ENCODE measurements at places on chromosomes 12 and 14. TPM values are rescaled to one million over a fixed set of nuclear protein-coding genes. Genes with fewer than 3 reads are reported as not detected.
A peak's percentile ranks its signal among the peaks of the same experiment; 100 is the strongest.

The GPR84 gene
- polyA plus RNA-seq: 5.6 TPM

The BCL11B gene
- polyA plus RNA-seq: not detected

The EIF2S3B gene
- 0.83 TPM for polyA plus RNA-seq

The EFS gene
- not detected for polyA plus RNA-seq

The NKX2-8 gene
- polyA plus RNA-seq: not detected

The AICDA gene
- polyA plus RNA-seq: 0.15 TPM

The SLCO1A2 gene
- not detected for polyA plus RNA-seq

GRCh38 chr12:1552911-1553491 lies 41.4 kb downstream of the FBXL14 start:
- no peaks in the 10 kb centered on the region for H3K36me3 ChIP-seq
- H3K4me1 ChIP-seq: no peaks in the 10 kb centered on the region
- no peaks in the 10 kb centered on the region for H3K27me3 ChIP-seq
- H3K4me3 ChIP-seq: no peak overlapping the region

- H3K36me3 ChIP-seq: peaks cover 64% of the 10 kb centered on the region
- H3K4me3 ChIP-seq: peak overlapping the region; percentile 87
- DNase-seq: peak; percentile 72
Measured at GRCh38 chr14:23071244-23071920, 14.1 kb upstream of the CDH24 start.

DNA sequence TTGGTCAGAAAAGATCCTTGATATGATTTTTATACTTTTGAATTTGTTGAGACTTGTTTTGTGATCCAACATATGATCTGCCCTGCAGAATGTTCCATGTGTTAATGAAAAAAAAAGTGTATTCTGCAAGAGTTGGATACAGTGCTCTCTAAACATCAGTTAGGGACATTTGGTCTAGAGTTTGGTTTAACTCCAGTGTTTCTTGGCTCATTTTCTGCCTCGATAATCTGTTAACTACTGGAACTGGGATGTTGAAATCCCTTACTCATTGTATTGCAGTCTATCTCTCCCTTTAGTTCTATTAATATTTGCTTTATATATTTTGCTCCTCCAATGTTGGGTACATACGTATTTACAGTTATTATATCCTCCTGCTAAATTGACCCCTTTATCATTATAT lies 18.3 kb upstream of the TXNRD1 start:
- no peaks in the 10 kb centered on the region for H3K4me1 ChIP-seq
- H3K36me3 ChIP-seq: no peaks in the 10 kb centered on the region
- no peaks in the 10 kb centered on the region for H3K27me3 ChIP-seq
- no peak for DNase-seq
- no peak overlapping the region for H3K27ac ChIP-seq

DNA sequence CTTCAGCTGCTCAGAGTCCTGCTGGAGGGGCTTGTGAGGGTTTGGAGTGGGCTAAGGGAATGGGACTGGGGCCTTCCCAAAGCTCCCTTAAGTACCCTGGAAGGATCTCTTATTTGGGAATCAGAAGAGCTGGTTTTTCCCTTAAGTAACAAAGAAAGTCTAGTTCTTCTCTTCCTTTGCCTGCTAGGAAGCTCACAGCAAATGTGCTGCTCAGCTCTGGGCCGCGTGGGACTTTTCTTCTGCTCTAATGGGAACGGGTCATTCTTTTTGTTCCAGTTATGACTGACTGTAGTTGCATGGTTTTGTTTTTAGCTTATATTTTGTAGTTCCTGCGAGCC lies 6.0 kb downstream of the KIF26A start:
- DNase-seq: no peak
- H3K36me3 ChIP-seq: no peaks in the 10 kb centered on the region
- H3K4me3 ChIP-seq: no peak overlapping the region
- no peak overlapping the region for H3K27ac ChIP-seq
- H3K4me1 ChIP-seq: no peaks in the 10 kb centered on the region

GRCh38 chr12:104975587-104976343 lies 10.4 kb upstream of the NOPCHAP1 start:
- H3K27me3 ChIP-seq: no peaks in the 10 kb centered on the region
- peaks cover 38% of the 10 kb centered on the region for H3K4me1 ChIP-seq
- H3K36me3 ChIP-seq: no peaks in the 10 kb centered on the region

DNA sequence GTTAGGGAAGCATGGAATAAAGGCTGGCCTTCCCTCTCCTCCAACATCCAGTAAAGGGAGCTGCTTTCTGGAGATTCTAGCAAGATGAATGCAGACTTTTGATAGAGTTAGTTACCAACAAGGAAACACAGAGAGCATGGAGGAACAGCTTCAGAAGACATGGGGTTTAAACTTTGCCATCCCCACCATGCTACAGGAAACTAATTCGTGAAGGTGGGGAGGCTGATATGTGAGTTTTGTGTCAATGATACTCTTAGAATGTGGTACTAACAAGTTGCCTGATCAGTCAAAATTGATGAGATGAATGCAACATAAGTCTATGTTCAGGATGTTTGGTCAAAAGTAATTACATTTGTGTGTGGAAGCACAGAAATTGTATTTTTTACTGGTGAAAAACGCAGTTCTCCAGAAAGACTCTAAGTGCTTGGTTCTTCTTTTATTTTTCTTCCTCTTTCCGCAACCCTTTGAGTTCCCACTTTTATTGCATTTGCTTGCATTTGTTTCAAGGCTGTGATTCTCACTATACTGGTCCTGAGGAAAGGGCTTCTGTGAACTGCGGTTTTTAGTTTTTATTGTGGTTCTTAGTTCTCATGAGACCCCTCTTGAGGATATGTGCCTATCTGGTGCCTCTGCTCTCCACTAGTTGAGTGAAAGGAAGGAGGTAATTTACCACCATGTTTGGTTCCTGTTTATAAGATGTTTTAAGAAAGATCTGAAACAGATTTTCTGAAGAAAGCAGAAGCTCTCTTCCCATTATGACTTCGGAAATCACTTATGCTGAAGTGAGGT lies at the start of gene CLEC4A:
Gene CLEC4A, plus strand, starts transcription at position 494 of the 789 bp plus-strand sequence. Its CDS starts 262 bp downstream, at position 756.
- H3K27ac ChIP-seq: peak within 1 kb of the TSS; percentile 96
- H3K27me3 ChIP-seq: no peaks in the 10 kb centered on the region
- H3K36me3 ChIP-seq: no peaks in the 10 kb centered on the region
- DNase-seq: peak; percentile 30
- peaks cover 38% of the 10 kb centered on the region for H3K4me1 ChIP-seq

DNA sequence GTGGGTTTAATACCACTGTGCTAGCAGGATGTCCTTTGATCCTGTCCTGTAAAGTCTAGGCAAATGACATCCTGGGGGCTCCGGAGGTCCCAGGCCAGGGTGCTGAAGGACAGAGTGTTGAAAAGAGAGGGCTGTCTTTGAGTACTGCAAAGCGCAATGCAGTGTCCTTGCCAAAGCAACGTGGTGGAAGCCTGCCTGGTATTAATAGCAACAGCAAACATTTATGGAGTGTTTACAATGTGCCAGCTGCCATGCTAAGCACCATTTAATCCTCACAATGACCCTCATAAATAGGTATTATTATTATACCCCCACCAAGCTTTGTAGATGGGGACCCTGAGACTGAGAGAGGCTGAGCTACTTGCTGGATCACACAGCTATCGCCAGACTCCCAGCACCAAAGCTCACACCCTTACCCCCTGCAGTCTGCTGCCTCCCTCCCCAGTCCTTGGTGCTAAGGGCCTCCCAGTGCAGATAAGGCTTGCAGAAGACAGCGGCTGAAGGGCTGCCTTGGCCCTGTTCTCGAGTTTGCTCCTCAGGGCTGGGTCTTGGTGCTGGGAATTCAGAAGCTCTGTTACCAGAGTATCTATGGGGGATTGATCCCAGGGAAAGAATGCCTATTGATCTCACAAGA lies 427.7 kb downstream of the FUT8 start:
- H3K27me3 ChIP-seq: no peaks in the 10 kb centered on the region
- H3K27ac ChIP-seq: no peak overlapping the region

DNA sequence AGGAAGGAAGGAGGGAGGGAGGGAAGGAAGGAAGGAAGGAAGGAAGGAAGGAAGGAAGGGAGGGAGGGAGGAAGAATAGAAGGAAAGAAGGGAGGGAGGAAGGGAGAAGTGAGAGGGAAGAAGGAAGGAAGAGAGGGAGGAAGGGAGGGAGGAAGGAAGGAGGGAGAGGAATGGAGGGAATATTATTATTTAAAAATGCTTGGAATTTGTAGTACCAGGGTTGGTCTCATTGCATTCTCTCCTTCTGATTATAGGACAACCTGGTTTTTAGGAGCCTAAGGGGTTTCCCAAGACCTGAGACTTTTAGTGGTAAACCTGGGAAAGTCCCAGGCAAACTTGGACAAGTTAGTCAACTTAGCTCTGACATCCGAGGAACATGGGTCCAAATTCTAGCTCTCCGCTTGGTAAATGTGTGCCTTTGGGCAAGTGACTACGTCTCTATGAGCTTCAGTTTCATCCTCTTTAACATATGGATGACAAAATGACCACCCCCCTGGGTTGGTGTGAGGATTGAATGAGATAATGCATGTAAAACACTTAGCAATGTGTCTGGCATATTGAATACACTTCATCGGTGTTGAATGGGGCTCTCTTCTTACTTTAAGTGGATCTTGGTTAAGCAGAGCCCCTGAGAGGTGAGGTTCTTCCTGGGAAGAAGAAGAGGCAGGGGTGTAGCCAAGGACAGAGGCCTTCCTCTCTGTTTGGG lies 690.7 kb upstream of the TBX3 start:
- H3K4me3 ChIP-seq: no peak overlapping the region
- H3K27me3 ChIP-seq: no peaks in the 10 kb centered on the region
- DNase-seq: no peak
- no peaks in the 10 kb centered on the region for H3K4me1 ChIP-seq
- H3K36me3 ChIP-seq: no peaks in the 10 kb centered on the region

DNA sequence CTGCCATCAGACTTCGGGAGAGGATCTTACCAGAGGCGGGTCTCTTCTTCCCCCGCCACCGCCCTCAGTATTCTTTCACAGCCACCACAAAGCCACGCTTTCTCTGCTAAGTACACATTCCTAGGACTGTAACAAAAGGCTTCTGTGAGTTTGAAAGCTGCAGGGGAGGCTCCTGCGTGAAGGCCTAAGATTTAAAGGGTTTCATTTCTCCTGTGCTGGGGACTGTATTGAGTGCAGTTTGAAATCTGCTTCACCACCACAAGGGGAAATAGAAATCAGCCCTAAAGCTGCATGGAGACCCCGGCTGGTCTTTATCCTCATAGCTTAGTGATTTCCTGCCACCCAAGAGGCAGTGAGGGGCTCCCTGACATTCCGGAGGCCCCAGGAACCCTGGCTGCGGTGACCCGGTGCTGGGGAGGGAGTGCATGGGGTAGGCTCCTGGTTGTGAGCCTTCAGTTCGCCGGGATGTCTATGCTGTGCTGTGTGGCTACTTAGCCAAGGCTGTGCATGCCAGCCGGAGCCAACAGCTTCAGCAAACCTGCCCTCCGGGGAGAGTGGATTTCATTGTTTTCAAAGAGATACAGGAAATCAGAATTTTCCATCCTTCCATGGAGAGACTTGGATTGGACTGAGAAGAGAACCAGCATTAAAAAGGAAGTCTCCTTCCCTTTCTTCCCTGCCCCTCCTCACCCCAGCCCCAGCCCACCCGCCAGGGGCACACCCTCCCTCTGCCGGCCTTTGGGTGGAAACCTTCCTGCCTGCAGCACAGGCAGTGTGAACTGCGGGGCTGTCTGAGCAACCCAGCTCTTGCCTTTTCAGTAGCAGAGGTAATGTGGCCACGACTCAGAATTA lies 163.3 kb downstream of the ETV6 start:
- H3K4me1 ChIP-seq: peaks cover 63% of the 10 kb centered on the region
- H3K27ac ChIP-seq: peak overlapping the region; percentile 99
- peak overlapping the region; percentile 27 for H3K4me3 ChIP-seq
- peak; percentile 54 for DNase-seq
- peaks cover 16% of the 10 kb centered on the region for H3K36me3 ChIP-seq
- no peaks in the 10 kb centered on the region for H3K27me3 ChIP-seq

DNA sequence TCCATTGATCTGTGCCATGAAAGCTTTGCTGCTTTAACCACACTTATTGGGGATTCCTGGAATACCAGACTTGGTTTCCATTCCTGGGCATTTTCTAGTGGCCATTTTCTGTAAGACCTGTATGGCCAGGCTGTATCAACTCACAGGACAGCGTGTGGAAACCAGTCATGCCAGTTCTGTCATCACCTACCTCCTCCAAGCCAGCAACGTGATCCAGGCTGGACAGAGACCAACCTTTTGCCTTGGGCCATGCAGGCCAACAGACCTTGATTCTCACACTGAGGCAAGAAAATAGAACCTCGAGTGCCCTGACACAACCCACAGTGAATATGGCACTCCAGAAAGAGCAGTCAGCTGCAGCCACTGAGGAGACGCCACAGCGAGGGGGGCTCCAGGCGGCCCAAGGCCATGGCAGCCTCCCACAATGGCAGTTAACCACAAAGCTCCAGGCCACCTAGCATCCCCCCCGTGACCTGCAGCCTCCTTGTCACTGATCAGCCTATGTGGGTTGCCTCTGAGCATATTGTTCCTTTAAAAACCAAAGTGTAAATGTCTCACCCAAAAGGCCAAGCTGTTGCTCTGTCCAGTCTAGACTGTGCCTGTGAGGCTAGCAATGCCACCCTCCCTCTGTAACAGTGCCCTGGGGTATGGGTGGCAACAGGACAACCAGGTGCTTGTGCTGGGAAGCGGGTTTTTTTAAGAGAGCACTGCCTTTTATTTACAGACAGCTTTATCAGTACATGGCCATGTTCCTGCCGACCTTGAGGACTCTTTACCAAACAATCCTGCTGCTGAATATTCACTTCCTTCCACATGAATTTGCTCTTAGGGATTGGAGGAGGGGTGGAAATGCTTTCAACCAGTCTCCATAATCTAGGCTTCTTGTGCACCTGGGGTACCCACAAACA lies 168.7 kb upstream of the HIF1A start:
- no peaks in the 10 kb centered on the region for H3K27me3 ChIP-seq
- H3K4me1 ChIP-seq: peaks cover 15% of the 10 kb centered on the region
- no peak overlapping the region for H3K27ac ChIP-seq
- DNase-seq: no peak
- no peaks in the 10 kb centered on the region for H3K36me3 ChIP-seq

DNA sequence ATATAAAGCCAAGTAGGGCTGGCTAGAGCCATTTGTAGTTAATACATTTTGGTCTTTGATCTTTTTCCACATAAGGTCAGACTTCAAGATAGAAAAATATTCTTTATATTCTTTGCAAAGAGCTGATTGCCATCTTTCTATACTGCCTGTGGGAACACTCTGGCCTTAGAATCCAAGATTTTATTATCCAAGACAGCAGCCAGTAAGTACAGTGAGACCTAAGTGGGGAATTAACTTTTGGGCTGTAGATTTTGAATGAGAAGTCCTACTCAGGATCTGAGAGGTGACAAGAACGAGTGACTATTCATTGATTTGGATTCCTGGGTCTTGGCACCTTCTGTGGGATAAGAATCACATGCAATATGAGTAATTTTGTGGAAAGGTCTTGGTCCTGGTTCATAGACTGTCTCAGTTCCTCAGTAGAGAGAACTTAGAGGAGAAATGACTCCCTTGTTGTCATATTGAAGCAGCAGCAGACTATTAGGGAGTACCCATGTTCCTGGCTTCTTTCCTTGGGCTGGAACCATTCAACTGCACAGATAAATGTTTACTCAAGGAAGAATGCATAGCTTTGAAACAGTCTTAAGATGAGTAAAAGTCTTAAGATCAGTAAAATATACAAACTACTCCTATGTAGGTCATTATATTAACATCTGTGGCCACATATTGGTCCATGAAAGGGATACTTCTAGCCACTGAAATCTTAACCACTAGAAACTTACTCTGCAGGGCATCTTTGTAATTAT lies 353.8 kb downstream of the RAD51B start:
- H3K4me3 ChIP-seq: no peak overlapping the region
- H3K4me1 ChIP-seq: no peaks in the 10 kb centered on the region
- no peaks in the 10 kb centered on the region for H3K27me3 ChIP-seq
- DNase-seq: no peak
- H3K36me3 ChIP-seq: no peaks in the 10 kb centered on the region

- no peak for DNase-seq
- H3K27ac ChIP-seq: no peak overlapping the region
- H3K27me3 ChIP-seq: no peaks in the 10 kb centered on the region
- H3K4me1 ChIP-seq: peaks cover 23% of the 10 kb centered on the region
- no peaks in the 10 kb centered on the region for H3K36me3 ChIP-seq
Measured at GRCh38 chr12:71837356-71837755, 2.2 kb upstream of the TBC1D15 start.
